ENCODE measurements at places on chromosomes 13 and 19.

DNA sequence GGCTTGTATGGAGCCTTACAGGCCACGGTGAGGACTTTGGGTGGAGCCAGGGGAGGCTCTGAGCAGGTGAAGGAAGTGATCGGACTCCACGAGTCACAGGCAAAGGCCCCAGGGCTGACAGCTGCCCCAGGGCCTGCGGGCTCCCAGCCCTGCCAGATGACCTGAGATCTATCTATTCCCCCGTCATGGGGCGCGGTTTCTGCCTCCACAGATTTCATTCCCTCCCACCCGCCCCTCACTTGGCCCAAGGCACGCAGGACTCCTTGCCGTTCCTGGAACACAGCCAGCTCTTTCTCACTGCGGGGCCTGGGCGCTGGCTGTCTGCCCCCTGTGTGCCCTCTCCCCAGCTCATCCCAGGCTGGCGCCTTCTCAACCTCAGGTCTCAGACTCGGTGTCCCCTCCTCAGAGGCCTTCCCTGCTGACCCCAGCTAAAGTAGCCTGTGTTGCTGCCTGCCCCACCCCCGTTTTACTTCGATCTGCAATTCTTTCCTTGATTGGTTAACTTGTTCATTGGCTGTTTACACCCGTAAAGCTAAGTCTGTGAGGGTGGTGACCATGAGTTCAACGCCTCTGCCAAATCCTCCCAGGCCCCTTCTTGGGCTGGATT, 13.9 kb upstream of the PAK4 start:
- DNase-seq: no peak

- peak; percentile 28 for DNase-seq
These were observed 82.7 kb downstream of the DLEU7 start for GRCh38 chr13:50760751-50761150.

DNA sequence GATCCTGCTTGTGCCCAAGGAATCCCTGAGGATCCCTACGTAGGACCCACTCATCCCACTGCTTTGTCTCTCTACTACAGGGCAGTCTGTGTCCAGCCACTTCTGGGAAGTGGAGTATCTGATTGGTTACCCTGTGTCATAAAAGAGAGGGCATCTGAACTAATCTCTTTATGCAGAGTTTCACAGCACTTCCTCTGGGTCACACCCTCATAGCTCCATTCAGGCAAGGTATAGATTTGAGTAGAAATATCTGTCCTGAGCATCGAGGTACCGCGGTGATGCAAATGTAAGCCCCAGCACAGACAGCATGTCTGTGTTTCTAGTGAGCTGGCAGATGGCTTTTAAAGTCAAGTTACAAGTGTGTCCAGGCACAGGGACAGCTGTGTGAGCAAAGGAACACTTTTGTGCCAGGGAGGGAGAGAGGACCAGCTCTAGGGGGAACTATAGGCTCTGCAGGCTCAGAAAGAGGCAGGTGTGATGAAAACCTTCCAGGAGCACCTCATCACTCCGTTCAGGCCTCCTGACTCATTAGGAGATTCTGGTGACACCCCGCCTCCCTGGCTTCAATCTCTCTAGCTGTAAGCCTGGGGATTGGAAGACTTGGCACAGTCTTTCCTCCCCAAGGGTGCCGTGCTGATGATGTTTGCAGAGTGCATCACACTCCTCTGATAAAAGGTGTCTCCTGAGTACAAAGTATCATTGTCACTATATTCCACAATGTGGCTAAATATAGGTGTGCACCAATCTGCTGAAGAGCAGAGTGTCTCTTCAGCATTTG, 84.3 kb upstream of the UBL3 start:
- DNase-seq: peak; percentile 70

DNA sequence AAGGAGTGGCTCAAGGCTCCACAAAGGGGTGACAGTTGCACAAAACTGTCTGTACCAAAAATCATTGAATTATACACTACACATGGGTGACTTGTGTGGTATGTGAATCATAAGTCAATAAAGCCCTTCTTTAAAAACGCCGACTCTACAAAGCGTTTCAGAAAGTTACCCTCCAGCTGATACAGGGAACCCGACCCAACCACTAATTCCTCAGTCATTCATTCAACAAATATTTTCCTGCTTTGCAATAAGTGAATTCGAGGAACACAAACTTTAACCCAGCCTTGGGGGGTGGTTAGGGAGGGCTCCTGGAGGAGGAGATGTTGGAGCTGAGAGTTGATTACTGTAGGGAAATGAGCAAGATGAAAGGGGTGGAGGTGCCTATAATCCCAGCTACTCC, 32.0 kb downstream of the LTBP4 start:
- no peak for DNase-seq

DNA sequence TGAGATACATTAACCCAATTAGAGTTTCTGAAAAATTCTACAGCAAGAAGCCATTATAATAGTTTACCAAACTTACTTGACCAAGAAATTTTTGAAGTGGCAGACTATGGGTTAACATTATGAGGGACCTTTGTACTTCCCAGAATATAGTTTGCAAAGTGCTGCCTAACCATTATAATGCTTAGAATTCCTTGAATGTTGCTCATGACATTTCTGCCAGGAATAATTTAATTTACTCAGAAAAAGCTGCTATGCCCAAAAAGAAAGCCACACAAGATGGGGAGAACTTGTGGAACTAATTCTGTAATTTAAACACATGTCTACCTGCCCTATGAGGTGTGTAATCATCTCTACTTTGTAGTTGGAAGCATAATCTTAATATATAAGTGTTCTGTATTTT, 58.1 kb upstream of the MYCBP2 start:
- no peak for DNase-seq

GRCh38 chr13:110055089-110055488, 251.9 kb downstream of the COL4A1 start:
- peak; percentile 27 for DNase-seq

- DNase-seq: no peak
These were observed 6.9 kb downstream of the SUGP2 start for GRCh38 chr19:19026299-19026971.

GRCh38 chr13:112042496-112042895, 24.5 kb upstream of the SOX1 start:
- DNase-seq: no peak

DNA sequence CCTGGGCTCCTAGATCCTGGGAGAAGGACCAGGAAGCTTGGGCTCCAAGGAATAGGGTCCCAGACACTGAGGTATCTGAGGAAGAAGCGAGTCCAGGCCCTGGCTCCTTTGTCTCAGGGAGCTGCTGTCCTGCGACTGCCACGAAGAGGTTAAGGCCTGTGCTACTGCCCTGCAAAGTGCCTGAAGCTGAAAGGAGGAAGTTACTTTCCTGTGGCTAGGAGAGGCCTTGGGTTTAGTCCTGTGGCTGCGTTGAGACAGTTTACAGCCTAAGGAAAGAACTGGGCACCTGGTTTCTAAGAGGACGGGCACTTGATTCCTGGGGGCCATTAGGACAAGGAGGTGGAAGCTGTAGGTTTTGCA, 2.8 kb downstream of the MYADM start:
- no peak for DNase-seq

All from activated CD4-positive, alpha-beta T cell treated with anti-CD3 and anti-CD28 coated beads, Interleukin-10, Interleukin-2, amounts not matched to agents 100 ng/mL and 50 ng/mL, durations not matched to agents 16 hours and 8 hours (primary cell).